Neuronal stem cell (in vitro differentiated cells): ENCODE measurements at places on chromosomes 2 and 18.

DNA sequence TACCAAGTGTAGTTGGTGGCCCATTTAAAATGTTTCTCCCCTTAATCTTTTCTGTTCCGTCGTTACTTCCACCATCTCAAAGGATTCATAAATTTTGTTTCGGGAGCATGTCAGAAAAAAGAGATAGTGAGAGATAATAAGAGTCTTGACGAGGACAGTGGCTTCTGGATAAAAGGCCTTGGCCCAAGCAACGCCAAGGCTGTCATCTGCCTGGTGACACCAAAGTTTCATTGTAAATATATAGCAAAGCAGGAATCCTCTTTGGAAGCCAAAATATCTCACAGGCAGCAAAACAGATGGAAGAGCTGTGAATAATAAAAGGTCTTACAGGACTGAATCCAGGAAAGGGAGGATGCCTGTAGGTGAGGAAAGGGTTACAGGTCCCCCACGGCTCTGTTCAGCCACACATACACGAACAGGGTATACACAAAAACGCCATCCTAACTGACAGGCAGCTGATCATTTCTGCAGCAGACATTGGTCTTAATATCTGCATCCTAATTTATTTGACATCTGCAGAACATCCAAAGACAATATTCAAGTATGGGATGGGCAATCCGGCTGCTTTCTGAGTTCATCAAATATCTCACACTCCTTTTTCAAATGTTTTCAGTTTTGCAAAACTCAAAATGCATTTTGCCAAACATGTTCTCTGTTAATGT lies 382.8 kb downstream of the OSR1 start:
- DNase-seq, result no peak

- no peak for DNase-seq
Observed at GRCh38 chr2:168490015-168490874, 34.2 kb downstream of the CERS6 start.

DNA sequence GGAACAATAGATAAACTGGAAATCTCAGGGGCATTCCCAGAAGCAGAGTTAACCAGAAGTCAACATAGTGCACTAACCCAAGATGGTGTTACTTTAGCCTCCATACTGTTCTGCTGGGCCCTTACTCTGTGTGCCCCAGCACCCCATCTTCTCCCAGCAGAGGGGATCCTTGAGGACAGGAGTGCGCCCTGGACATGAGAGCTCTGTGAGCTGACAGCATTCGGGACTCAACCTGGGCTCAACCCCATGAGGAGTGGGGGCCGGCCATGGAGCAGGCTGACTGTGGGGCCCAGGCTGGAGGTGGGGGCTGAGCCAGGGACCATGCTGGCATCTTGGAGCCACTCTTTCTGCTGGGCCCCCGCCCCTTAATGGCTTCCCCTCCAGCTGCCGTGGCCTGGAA lies 156.3 kb upstream of the HS6ST1 start:
- no peak for DNase-seq

GRCh38 chr2:5409898-5410381 lies 282.2 kb upstream of the SOX11 start:
- DNase-seq, result peak; percentile 73

- no peak for DNase-seq
Observed at GRCh38 chr2:31256611-31257382, 22.8 kb downstream of the EHD3 start.

DNA sequence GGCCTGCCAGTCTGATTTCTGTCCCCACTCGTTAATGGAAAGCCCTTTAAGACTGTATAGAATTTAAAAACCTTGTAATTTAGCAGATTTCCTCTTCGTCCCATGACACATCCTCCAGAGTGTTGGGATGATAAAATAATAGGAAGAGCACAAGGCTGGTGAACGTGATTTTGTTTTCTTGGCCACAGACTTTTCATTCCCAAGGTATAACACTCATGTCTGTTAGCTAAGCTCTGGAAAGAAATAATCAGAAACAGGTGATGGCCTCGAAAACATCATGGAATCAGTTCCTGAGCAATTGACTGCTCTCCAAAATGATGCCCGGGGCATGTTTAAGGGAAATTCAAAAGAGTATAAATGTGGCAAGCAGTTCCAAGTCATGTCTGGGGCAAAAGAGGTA lies 337.8 kb upstream of the TCF4 start:
- no peak for DNase-seq

GRCh38 chr2:130354139-130354428 lies 1.8 kb upstream of the PTPN18 start:
- no peak for DNase-seq

DNA sequence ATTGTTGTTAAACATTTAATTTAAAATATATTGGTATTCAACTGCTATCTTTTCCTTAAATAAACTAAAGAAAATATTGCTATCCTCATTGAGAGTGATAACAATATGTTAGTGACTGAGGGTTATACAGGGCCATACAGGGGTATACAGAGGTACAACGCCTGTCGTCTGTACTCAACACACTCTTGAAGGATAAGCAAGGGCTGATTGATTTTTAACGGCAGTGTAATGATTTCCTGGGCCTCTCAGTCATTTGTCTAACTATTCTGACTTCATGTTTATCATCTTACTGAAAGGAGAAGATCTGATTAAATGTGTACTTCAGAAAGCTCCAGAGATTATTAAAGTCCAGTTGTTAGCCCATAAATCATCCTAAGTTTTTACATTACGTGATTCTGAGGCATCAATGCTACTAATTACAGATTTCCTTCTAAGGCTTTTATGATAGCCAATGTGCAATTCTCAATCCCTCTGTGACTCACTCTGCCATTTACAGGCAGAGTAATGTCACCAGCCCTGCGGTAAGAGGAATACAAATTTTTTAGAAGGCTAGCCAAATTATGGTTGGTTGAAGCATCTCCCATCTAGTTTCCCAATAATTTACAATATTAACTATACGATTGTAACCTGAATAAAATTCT lies 893.0 kb upstream of the CHAC2 start:
- DNase-seq, result no peak

DNA sequence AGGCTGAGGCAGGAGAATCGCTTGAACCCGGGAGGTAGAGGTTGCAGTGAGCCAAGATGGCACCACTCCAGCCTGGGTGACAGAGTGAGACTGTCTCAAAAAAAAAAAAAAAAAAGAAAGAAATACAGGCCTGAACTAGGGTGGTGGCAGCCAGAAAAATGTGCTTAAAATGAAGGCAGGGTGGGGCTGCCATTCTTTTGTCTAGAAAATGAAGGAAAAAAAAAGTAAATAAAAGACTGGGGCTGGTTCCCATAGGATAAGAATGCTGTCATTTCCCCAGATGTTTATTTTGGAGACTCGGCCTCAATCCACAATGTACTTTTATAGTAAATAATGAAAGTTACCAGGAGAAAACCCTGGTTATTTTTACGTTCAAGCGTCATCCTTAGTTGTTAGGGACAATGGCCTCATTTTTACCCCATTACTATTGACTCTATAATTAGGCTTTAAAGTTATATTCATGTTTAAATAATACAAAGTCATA lies 58.9 kb downstream of the ATP8B1 start:
- DNase-seq, result no peak

DNA sequence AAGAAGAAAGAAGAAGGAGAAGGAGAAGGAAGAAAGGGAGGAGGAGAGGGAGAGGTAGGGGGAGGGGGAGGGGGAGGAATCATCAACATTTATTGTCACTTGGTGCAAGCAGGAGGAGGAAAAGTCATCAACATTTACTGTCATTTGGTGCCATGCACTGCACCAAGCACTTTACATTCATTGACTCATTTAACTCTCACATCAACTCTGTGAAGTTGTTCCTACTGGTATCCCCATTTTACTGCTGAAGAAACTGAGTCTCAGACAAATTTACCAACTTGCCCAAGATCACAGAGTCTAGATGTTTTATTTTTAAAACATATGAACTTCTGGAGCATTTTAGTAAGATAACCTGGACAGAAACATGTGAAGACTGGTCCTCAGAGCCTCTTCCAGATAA lies 46.7 kb upstream of the NEB start:
- DNase-seq, result no peak

- DNase-seq, result no peak
Observed at GRCh38 chr2:225069966-225070365, 27.7 kb upstream of the DOCK10 start.

DNA sequence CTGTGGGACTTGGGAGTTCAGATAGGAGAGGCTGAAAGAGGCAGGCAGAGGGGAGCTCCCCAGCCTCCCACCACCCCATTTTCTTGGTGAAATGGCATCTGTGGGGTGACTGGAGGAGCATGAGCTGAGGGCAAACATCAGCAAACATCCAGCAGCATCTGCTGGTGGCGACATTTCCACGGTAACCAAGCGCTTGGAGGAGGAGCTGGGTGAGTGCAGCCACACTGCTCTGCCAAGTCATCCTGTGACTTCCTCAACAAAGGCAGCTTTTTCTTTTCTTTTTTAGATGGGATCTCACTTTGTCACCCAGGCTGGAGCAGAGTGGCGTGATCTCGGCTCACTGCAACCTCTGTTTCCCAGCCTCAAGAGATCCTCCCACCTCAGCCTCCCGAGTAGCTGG lies 5.6 kb downstream of the TXNL4A start:
- DNase-seq, result no peak

DNA sequence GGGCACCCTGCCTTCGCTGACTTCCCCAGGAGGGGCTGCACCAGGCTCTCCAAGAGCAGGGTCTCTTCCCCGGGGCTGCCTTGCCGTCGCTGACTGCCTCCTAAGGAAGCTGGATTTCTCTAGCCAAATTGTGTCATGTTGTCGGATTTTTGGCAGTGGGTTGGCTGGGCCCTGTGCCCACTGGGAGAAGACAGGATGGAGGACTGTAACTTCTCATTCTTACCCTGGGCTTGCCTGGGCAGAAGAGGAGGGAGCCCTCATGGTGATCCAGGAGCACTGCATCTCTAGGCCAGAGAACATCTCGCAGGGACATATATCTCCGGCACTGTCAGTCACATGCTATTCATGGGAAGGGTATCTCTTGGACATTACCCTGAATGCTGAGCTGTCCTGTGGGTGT lies 6.3 kb downstream of the MYO7B start:
- DNase-seq, result no peak

DNA sequence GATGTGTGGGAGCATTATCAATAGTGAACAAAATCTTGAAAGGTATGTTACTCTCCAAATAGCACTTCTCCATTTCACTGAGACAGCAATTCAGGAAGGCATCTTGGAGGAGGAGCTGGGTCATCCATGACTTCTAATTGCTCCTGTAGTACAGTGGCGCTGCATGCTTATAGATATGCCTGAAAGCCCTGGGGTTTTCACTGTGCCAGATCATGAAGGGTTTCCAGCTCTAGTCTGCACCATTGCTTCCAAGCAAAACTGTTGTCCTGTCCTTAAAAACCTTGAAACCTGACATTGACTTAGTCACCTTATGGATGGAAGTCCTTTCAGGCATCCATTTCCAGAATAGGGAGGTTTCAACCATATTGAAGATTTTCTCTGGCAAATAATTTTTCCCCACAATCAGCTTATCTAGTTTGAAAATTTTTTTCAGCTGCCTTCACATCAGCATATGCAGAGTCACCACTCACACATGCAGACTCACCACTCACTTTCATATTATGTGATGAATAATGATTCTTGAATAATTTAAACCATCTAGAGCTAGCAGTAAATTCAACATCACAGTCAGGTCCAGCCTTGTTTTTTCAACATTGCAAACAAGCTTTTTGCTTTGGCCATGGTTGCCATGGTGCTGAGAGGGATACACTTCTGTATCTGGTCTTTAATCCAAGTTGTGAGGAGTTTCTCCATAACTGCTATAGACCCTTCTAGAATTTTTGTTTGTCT lies 297.1 kb downstream of the CLIP4 start:
- no peak for DNase-seq
